ENCODE measurements at places on chromosomes 5 and 9.

- no peak for DNase-seq
These were observed 121.8 kb downstream of the C5orf15 start for GRCh38 chr5:133846478-133847226.

DNA sequence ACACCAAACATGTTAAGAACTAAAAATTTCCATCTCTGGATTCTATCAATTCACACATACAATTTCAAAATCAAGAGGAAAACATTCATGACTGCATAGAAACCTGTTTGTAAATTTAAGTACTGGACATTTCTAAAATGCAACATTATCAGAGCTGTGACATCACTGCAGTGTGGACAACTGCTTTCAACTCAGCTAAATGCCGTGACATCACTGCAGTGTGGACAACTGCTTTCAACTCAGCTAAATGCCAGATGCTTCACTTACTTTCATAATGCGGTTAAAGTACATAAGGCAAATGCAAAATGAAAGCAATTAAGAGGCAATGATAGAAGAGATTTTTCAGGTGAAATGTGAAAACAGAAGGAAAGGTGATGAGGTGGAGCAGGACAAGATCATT lies 161.5 kb downstream of the ARL15 start:
- no peak for DNase-seq

DNA sequence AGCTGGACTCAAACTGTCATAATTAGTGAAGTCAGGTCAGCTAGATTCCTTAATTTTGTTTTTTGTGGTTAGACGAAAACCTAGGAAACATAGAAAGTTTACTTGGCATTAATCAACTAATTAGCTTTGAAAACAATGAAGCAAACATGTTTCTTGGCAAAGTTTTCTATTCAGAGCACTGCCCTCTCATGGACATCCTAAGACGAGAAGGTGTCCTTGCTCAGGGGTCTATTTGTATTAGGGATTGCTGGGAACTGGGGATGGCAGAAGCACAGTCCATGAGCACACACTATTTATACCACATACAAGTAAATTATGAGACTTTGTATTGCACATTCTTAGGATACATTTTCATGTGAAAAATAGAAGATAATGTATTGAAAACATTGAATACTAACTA lies 49.7 kb downstream of the POC5 start:
- DNase-seq: no peak

- DNase-seq: no peak
These were observed 30.6 kb upstream of the IQGAP2 start for GRCh38 chr5:76372323-76373054.

DNA sequence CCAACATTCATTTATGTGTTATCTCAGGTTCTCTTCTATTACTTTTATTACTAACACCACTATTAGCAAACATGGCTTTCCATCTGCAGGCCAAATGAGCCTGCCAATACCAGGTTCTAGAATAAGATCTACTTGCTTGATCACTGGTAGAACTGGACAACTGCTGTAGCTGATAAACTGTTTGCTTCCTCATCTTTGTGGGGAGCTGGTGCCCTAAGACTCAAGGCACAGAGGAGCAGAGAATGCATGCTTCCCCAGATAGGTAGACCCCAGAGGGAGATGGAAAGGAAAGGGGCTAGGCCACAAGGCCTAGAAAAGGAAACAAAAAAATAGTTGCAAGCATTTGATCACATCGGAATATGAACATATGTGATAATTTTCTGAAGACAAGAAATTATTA lies 30.7 kb upstream of the AUH start:
- no peak for DNase-seq

DNA sequence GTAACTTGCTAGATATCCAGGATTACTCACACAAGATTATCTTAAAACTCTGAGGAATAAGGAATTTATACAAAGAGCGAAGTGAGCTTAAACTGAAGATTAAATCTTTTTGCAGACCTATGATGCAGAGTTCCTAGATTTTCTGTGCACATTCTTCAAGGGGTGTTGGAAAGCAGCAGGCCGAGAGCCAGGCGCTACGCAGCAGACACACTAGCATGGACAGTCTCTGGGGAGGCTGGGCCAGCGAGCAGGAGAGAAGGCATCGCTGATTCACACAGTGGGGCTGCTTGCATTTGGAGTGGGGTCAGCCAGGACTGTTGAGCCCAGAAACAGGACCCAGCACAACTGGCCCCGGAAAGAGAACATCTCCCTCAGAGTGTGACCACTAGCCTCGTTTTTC lies 136.3 kb downstream of the ADAMTS16 start:
- DNase-seq: no peak

- no peak for DNase-seq
These were observed 372.3 kb downstream of the CDH18 start for GRCh38 chr5:19615661-19616060.

GRCh38 chr5:84383816-84384603 lies 670 bp downstream of the EDIL3 start:
- DNase-seq: no peak

- DNase-seq: no peak
These were observed 259.4 kb downstream of the CRB2 start for GRCh38 chr9:123615381-123615780.

All from T follicular helper cell (primary cell).